ENCODE measurements at places on chromosomes 2 and 18. TPM values are rescaled to one million over a fixed set of nuclear protein-coding genes. Genes with fewer than 3 reads are reported as not detected.

ANKRD12 gene
- total RNA-seq, result 147 TPM

RFTN2 gene
- 26.0 TPM for total RNA-seq

LAMA1 gene
- total RNA-seq, result 26.0 TPM

TMEM169 gene
- total RNA-seq, result 19.1 TPM

LYG1 gene
- 1.6 TPM for total RNA-seq

SCYGR7 gene
- total RNA-seq, result not detected

SCRN3 gene
- total RNA-seq, result 65.7 TPM
